ENCODE measurements at places on chromosomes 5 and 9.

- DNase-seq, result no peak
Observed at GRCh38 chr5:126488443-126489065, 65.3 kb downstream of the GRAMD2B start.

DNA sequence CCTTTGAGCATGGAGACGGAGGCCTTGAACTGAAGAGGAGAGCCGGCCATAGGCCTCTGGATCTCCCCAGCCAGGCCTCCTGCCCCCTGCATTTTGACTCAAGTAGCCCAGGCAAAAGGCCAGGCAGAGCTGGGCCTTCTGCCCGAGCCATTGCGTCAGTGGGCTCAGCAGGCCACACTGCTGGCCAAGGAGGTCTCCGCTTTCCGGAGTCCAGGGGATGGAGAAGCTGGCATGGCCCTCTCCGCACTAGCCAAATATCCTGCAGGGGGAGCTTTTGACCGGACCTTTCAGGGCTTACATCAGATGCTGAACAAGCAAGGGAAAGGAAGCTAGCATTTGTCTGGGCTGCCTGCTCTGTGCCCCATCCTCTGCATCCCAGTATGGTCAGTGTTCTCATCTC, 386.8 kb downstream of the TRIM36 start:
- DNase-seq, result no peak

DNA sequence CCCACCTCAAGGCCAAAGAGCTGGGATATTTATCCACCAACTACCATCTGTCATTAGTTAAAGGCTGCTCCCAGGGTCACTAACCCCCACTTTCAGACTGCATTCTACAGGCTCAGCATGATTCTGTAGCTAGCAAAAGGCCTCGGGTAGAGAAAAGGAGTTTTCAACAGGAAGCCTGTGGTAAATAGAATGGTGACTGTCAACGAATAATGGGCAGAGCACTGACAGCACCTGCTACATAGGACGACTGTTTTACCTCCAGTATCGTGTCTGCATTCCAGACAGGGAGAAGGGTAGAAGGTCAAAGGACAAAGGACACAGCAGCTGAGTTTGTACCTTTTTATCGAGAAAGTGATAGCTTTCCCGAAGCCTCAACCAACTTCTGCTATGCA, 20.3 kb downstream of the MFAP3 start:
- DNase-seq, result no peak

- DNase-seq, result no peak
Observed at GRCh38 chr5:171882118-171882517, 96.5 kb downstream of the SMIM23 start.

DNA sequence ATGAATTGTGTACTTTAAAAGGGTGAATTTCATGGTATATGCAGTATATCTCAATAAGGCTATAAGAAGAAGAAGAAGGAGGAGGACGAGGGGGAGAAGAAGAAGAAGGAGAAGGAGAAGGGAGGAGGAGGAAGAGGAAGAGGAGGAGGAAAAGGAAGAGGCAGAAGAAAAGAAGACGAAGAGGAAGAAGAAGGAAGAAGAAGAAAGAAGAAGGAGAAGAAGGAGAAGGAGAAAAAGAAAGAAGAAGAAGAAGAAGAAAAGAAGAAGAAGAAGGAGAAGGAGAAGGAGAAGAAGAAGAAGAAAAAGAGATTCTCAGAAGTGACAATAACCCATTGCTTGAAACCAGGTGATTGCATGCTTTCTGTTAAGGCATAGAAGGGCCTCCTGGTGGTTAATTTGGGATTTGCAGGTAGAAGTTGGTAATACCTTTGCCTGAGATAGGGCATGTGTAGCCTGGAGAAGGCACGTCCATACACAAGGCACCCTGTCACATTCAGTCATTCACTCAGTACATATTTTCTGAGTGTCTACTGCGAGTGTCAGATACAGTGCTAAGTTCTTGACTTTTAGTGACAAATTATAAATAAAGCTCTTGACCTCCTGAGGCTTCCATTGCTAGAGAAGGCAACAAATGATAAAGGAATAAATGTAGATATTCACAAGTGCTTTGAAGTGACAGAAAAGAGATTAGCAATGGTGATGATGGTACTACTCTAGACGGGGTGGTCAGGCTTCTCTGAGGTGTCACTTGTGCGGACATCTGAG, 231.3 kb downstream of the NPR3 start:
- no peak for DNase-seq

DNA sequence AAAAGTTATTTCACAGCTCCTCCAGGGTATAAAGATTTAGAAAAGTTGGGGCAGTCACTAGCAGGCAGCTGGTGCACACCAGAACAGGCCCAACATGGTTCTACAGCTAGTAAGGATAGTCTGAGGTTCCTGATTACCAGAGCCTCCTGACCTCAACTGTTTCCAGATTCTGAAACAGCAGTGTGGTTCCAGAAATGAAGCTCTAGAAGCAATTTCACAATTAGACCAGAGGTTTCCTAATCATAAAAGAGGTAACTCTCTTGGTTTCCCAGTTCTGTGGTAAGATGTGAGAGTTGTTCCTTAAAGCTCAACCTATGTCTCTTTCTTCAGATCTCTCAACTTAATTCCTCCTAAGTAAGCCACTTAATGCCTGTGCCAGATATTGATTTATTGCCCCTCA, 11.9 kb downstream of the AGTPBP1 start:
- no peak for DNase-seq

- DNase-seq, result peak; percentile 51
Observed at GRCh38 chr5:102296178-102296817, at the start of gene SLCO4C1. Gene SLCO4C1 (minus strand): TSS chr5:102296284. CDS start chr5:102296262, 22 bp downstream.

DNA sequence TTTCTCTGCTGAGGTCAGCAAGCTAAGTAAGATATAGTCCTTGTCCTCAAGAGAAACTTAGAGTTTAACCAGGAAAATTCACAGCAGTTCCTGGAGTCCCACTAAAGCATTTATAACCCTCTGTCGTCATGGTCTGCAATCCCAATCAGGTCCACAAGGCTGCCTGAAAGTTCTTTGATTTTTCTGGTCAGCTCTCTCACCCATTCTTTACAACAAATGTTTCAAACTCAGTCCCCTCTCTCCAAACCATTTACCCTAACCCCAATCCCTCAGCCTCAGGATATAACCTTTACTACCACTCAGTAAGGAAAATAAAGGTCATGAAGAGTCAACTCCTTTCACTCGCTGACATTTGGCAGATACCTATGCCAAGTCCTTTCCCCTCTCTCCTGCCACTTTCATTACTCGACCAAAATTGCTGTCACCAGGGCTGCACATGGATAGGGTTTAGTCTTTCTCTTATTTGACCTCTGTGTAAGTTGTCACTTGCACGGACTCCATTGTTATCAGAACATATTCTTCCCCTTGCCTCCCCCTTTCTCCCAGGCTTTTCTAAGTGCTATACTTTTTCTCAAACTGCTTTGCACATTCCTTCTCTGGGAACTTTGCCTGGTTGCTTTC, 936.6 kb downstream of the NR2F1-AS1 start:
- DNase-seq, result no peak

GRCh38 chr5:82057051-82057450, 85.2 kb downstream of the ATG10 start:
- DNase-seq, result no peak

- DNase-seq, result no peak
Observed at GRCh38 chr9:133547116-133547515, 12.6 kb downstream of the ADAMTSL2 start.

DNA sequence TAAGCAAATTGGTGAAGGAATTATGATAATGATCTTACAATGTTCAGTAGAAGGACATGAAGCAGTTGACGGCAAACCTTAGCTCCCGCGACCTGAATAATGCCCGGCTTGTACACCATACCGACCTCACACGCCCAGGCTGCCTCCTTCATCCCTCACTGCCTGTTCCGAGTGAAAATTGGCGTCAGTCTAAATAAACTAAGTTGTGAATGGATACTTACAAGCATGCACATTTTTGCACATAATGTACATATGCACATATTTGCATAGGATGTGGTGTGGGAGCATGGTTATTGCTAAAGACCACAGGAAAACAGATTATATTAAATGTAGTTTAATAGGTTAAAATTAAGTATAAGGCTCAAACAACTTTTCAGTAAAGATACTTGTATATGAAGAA, 14.9 kb downstream of the OR2Y1 start:
- no peak for DNase-seq

DNA sequence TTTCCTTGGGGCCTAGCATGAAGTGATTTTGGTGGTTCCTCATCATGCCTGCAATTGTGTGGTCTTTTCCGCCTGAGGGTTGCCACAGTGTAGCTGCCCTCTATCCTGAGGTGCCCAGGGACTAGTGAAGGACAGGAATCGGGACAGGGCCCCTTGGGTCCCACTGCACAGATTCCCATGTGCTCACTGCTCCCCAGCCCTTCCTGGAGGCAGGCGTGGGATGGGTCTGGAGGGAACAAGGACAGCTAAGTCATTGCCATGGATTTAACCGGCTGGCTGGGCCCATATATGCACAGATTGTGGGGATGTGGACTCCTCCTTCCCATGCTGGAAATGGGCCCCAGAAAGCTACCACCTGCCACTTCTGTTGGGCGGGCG, 122.3 kb upstream of the PITX1 start:
- DNase-seq, result no peak

DNA sequence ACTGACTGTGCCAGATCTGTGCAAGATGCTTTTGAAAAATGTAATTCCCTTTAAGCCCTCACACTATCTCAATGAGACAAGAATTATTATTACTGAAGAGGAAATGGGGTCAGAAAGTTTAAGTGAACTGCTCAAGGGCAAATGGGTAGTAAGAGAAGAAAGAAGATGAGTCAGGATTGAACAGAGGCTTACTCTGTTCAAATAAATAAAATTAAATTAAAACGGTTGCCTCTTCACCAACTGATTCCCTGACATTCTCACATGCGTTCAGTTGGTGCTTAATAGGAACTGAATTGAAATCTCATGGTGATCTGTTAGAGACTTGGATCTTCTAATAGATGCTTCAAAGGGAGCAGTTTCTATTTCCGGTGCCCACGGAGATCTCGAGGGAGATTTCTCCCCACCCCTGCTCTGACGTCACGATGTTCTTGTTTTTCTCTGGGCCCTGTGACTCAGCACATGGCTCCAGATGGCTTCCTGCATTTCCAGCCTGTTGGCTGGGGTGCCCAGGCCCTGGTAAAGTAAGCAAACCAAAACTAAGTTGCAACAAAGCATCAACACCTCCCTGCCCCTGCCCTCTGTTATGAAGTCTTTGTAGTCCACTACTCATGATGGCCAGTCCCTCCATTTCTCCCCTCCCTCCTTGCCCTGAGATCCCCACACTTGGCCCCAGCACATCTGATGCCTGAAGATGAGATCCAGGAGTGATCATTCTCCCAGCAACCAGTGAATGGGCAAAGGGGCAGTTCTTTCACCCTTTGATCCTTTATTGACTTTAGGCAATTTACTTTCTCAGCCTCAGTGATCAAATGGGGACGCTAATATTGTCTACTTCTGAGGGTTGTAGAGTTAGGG, 106.1 kb upstream of the CPEB4 start:
- peak; percentile 9 for DNase-seq

GRCh38 chr5:141483902-141484301, 928 bp upstream of the PCDHGC4 start:
- no peak for DNase-seq

GRCh38 chr9:127569886-127570401, 42.1 kb upstream of the STXBP1 start:
- DNase-seq, result no peak

DNA sequence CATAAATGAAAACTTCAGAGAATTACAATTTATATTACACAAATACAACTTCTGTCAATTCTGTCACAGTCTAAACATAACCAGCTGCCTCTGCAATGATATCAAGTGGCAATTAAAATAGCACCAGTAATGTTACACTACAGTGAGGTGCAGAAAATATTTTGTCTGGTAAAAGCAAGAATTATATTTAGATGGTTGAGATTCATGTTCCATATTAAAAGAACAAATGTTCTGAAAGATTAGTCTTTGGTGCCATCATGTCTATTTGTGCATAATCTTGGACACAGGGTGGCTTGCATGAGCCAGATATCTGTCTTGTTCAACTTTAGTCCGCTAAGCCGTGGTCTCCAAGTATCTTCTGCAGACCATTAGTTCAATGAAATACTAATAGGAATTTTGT, 29.0 kb upstream of the PRR16 start:
- no peak for DNase-seq

DNA sequence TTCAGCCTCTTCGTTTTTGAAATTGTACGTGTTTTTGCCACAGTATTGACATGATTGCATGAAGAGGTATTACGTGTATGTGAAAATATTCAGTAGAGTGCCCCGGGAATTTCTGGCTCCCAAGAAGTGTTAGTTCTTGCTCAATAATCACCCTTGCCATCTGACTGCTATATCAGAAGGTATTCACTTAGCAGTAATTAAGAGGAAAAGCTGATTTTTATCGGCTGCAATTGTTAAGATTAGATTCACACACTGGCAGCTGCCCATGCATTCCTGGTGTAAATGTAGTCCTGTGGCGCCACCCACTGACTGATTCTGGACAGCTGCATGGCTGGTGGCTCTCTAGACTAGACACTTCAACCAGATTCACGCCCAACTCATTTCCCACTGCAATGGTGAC, 440.1 kb upstream of the ADAMTS16 start:
- DNase-seq, result no peak

DNA sequence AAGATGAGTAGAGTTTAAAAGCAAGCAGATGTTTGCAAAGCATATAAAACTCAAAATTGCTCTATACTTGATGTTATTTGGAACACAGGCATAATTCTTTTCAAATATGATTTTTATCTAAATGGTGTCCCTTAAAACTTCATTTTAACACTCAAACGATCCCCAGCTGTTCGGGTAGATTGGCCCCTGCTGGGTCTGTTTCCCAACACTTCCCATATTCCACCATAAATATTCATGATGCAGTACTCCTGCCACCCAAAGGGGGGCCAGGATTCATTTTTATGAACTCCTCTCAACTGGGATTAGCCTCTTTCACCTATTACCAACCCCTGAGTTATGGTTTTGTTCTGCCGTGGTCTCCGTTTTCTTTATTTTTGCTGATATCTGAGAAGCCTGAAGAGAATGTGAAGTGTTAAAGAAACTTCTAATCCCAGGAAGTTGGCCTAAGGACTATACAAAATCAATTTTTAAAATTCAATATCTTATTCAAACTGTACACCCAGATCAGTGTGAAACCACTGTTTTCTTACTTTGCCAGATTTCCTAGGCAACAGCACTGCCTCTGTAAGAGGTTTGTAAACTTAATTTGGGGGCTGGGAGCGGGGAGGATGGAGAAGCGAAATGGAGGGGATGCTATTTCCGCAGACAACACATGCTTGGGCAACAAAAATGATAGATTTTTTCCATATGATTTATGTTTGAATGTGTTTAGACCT, 384.1 kb downstream of the DMRT2 start:
- no peak for DNase-seq

- DNase-seq, result no peak
Observed at GRCh38 chr9:108835831-108836230, 20.0 kb downstream of the ACTL7B start.

- DNase-seq, result no peak
Observed at GRCh38 chr9:119257592-119257991, 111.6 kb downstream of the BRINP1 start.

DNA sequence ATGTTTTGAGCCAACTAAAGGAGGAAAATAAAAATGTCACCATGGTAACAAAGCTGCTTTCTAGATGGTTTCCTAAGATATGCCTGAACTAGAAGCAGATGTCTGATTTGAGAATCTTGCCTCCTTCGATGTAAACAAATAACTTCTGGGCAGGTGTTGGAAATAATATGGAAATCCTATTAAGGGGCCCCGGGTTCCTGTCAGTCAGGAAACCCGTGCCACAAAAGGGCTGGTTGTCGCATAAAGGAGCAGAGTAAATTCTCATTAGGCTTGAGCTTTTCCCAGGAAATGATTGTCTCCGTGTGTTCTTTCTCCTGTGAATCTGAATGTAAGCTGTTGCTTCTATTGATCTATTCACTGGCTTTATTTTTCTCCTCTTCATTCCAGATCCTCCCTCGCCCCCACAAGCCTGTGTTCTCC, 90.8 kb downstream of the TLE4 start:
- DNase-seq, result no peak

GRCh38 chr9:125235804-125236519, 5.2 kb downstream of the HSPA5 start:
- no peak for DNase-seq
